ENCODE measurements at places on chromosomes 5 and 9.

DNA sequence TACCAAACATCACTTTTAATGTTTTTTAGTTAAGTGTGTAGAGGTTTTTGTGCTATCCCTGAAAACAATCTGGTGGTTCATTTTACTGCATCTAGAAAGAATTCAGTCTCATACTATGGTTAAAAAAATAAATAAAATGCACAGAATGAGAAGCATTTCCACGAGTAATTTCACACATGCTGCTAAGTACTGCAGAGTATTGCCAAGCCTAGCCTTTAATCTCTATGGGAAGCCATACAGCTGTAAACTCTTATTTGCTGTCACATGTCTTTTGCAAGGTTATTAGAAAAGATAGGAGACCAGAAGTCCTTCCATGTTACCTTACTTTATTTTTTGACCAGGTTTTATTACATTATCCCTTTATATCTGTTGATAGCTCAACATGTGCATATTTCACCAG is 37.6 kb upstream of the MAN2A1 start:
- DNase-seq, result no peak

DNA sequence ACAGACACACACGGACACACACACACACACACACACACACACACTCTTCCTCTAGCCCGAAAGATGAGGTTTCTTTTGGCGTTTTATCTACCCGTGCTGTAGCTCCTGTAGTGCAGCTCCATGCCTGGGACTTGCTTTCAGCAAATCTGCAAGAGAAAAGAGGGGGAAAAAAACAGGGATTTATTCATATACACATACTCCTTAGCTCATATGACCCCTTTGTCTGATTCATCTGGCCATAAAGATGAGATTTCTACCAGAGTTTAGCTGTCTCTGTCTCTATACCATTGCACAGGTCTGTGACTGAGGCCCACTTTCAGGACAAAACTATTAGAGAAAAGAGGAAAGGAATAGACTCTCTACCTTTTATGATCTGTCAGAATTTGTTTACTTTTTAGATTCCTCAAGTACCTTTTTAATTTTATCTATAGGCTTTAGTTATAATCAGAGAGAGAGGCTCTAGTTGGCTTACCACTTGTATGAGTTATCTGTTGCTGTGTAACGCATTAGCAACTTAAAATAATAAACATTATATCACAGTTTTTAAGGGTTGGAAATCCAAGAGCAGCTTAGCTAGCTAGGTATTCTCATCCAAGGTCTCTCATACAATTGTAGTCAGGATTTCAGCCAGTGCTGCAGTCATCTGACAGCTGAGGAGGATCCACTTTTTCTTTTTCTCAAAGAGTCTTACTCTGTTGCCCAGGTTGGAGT is 14.7 kb downstream of the SNX2 start:
- no peak for DNase-seq

GRCh38 chr9:130835441-130836298 is 616 bp downstream of the ABL1 start:
- DNase-seq, result peak; percentile 35

DNA sequence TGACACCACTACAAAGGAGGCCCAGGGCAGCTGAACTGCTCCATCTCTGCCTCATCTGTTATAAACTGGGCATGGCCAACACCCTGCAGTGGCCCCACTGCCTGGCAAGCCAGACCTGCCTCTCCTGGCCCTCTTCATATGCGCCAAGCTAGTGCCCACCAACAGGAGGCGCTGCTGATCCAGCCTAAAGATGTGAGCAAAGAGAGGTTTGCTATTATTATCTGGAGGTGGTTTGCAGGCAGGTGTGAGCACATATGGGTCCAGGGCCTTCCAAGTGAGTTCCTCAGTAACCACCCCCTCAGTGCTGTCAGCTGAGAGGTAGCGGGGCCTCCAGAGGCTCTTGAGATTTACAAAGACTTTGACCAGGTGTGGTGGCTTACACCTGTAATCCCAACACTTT is 232.2 kb downstream of the SYK start:
- peak; percentile 22 for DNase-seq

DNA sequence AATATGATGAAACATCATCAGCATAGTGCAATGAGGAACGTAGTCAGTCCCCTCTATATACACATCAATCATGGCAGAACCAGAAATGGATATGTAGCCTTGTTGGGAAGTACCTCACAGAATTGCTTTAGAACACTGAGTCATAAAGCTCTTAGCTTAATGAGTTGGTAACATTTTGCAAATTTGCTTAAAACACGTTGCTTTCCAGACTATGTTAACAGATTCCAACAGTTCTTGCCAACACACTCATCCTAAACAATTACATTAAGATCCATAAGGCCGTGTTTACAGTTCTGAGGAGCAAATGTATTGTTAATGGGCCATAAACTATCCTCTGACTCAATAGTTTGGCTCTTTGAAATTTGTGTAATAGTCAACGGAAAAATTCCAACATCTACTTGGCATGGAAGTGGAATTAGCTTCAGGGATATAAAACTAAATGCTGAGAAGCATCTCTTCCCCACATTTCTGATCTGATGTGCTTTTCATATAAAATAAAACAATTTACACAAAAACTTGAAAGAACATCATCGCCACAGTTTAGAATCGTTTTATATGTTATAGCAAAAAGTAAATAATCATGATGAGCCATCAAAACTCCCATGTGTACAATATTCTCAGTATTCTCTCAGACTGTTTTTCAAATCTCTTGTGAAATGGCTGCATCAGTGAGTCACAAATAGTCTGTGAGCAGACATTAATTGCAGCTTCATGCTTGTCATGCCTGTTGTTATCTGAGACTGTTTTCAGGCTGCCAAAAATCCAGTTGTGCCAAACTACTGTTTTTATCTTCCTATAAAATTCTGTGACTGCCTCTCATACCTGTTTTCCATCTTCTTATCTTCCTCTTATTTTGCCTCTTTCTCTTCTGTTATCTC is 291.9 kb downstream of the COX7C start:
- no peak for DNase-seq

- DNase-seq, result no peak
These were observed 46.1 kb downstream of the ERAP1 start for GRCh38 chr5:96761618-96762017.

- no peak for DNase-seq
These were observed 2.1 kb downstream of the CA9 start for GRCh38 chr9:35675732-35676392.

GRCh38 chr5:178404987-178405386 is 172.4 kb upstream of the PHYKPL start:
- no peak for DNase-seq

GRCh38 chr5:84028093-84028492 is 307.4 kb upstream of the HAPLN1 start:
- no peak for DNase-seq

DNA sequence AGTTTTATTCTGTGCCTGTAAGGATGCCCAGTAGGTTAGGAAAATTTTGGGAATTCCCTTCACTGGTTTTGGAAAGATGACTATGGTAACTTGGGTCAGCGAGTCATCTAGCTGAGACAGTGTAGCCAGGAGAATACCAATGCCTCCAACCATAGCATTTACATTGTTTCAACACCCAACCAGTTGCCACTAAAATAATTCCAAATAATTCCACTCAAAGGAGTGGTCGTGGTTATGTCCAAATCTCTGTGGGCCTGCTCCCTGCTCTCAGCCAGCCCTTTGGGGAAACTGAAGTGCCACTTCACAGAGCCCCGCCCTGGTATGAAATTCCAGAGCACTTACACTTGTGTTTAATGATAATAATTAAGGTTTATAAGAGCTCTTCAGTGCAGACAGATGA is 310.5 kb downstream of the PLK2 start:
- no peak for DNase-seq

- DNase-seq, result no peak
These were observed 975 bp upstream of the NXNL2 start for GRCh38 chr9:88533951-88534455.

- DNase-seq, result no peak
These were observed 23.1 kb downstream of the CENPK start for GRCh38 chr5:65539827-65540226.

DNA sequence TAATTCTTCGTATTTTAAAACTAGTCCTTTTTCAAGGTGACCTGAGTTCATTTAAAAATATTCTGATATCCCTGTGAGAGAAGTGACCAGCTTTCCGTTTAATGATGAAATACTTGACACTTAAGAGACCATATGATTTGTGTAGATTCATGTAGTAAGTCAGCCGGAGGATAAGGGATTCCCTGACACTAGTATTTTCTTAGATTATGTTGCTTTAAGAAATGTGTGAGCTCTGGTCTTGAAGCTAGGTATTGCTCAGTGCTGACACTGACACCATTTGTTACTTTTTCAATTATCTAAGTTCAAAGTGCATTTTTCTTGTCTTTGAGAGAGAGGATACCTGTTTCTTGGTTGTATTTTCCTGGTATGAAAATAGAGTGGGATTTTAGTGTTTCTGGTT is 4.2 kb downstream of the NIPBL start:
- no peak for DNase-seq

GRCh38 chr5:155897761-155898160 is 429.2 kb upstream of the SGCD start:
- no peak for DNase-seq

DNA sequence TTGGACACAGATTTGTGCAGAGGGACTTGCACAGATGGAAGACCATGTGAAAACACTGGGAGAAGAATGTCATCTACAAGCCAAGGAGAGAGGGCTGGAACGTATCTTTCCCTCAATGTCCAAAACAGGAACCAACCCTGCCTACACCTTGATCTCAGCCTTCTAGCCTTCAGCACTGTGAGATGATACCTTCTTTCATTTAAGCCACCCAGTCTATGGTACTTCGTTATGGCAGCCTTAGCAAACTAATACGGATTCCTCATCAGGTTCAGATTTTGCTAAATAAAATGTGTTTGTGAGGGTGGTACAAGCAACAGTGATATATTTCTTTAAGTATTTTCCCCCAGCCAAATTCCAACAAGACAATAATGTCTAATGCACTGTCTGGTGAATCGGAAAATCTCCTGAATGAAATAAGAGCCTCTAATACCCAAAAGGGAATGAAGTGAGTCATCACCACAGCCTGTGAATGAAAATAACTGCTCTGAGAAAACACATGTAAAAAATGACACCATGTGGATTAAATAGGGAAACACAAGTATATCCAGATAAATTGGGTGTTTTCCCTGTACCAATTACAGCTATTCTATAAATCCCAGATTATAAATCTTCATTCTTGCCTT is 182.8 kb upstream of the TARS1 start:
- no peak for DNase-seq

DNA sequence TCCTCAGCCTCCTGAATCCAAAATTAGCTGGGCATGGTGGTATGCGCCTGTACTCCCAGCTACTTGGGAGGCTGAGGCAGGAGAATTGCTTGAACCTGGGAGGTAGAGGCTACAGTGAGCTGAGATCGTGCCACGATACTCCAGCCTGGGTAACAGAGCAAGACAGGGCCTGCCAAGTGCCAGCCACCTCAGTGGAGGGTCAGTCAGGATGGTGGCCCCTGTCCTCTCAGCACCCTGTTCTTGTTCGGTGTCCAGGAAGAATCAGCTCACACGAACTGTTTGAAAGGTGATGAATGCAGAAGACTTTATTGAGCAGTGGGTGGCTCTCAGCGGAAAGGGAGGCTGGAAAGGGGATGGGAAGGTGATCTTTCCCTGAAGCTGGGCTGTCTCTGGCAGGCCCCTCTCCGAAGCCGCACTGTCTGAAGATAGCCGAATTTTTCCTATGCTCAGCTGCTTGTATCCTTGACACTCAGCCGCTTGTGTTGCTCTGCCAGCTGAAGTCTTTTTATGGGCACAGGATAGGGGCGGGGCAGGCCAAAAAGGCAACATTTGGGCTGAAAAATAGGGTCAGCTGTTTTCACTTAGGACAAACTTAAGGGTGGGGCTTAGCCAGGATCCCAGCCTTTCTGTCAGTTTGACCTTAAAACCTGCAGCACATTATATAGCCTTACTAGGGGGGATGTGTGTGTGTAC is 50.9 kb downstream of the UBE2R2 start:
- no peak for DNase-seq

DNA sequence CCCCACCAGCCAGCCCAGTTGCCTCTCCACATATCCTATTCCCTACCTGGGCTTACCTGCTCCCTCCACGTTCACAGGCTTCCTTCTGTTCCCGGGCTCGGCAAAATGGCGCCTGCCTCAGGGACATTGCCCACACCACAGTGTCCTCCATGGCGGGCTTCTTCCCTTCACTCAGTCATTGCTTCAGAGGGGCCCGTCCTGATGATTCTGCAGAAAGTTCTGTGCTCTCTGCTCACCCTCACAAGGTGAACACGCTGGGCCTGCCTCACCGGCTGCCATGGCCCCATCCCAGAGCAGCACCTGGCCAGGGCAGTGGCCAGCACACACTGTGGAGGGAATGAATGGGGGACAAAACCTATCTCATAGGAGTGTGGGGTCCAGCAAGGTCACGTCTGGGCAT is 313.0 kb downstream of the GADD45G start:
- no peak for DNase-seq

DNA sequence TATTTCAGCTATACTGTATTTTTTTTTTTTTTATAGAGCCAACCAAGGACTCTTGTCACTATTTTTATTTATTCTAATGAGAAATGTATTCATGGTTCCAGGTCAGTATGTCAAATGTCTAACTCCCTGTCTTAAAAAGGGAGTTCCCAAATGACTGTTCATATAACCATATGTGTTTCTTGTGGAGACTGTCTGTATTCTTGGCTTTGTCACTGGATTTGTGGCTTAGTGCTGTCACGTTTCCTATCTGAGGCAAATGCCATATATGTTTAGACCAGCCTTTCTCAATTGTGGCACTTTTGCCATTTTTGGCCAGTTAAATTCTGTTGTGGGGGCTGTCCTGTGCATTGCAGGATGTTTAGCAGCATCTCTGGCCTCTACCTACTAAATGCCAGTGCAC is 3.1 kb downstream of the GCNT1 start:
- DNase-seq, result no peak

DNA sequence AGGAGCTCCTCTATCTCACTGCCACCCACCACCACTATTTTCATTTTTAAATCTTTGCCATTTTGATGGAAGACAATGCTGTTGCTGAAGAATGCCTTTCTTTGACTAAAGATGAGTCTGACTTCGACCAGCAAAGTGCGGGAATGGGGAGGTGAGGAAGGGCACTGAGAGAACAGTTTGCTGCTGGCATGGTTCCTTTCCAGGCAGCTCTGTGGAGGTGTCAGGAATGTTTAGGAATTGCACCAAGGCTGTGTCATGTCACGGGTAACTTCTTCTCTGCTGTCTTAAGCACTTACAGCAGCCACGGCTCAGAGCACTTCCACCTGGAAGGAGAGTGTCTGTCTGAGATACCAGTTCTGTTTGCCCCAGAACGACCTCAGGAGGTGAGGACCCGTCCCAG is 41.4 kb upstream of the SHB start:
- no peak for DNase-seq

- DNase-seq, result peak; percentile 10
These were observed 810 bp downstream of the VPS13A start for GRCh38 chr9:77177894-77178794.
